AG04449 (cell line): ENCODE measurements at places on chromosomes 1 and 21.
A peak's percentile ranks its signal among the peaks of the same experiment; 100 is the strongest.

DNA sequence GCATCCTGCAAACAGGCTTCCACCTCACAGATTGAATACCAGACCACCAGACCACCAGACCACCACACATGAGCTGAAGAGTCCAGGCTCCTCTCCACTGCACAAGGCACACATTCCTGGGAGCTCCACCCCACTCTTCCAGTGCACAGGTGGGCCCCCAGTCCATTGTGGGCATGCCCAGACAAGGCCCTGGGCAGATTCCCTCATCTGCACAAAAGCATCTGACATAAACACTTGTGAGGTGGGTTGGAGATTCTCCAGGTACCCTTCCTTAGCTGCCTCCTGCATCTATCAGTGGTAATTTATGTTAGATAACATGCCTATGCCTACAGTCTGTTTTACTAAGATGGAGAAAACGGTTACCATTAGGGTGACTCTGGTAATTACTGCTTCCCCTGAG is 11.6 kb upstream of the CTBS start:
- DNase-seq: no peak

DNA sequence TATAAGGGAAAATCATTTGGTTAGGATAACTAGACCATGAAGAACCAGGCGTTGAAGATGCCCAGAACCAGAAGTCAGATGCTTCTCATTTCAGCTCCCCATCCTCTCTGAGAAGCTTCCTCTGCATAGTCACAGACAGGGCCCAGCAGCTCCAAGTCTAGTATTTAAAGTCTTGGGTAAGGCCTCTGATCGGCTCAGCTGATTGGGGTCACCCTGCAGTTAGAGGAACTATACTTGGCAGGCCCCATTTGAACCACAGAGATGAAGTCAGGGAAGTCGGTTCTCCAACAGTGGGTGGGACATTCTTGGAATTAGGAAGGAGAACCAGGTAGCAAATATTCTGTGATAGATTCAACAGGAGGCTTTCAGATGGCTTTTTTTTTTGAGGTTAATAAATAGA is 48.3 kb downstream of the SLC22A15 start:
- DNase-seq: no peak

- peak; percentile 77 for DNase-seq
Observed at GRCh38 chr1:44707112-44707881, 23.7 kb downstream of the RNU5D-1 start.

- DNase-seq: no peak
Observed at GRCh38 chr1:58214674-58215073, 331.9 kb downstream of the OMA1 start.

- DNase-seq: no peak
Observed at GRCh38 chr1:180540697-180541594, 17.8 kb upstream of the OVAAL start.

DNA sequence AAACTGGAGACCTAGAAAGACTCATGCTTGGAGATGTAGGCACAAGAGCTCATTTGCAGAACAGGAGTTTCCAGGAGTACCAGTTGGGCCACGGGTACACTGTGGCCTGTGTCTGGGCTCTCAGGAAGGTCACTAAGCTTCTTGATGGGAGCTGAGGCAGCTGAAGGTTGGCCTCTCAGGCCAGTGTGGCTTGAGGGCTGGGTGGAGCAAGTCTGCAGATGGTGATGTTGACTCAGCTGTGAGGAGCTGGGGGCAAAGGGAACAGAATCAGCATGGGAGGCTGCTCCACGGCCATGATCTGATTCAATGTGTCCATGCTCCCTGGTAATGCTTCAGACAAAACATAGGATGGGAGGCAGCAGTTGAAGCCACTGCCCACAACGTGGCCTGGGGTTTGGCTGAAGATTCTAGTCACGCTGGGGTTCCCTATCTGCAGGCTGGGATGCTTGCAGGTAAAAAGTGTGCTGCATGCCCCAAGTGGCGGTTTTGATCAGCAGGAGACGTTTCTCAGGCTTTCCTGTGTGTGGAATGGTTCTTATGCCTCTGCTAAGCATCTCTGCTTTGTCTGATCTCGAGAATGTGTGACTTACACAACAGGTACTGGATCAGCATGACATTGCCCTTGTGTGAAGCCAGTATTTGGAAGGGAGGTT is 15.4 kb upstream of the TENT5C start:
- no peak for DNase-seq

DNA sequence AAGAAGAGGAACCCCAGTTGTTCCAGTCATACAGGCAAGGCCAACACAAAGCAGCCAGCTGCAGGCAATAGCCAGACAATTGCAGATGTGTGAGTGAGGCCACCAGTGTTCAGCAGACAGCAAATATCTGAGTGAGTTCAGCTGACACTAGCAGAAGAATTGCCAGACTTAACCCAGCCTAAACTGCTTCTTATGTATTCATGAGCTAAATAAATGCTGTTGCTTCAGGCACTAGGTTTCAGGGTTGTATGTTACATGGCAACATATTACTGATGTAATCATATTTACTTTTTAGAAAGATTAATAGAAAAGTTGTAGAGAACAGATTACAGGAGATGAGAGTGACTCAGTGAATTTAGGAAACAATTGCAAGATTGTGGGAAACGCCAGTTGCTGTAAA is 129.8 kb upstream of the CHODL start:
- DNase-seq: no peak

- no peak for DNase-seq
Observed at GRCh38 chr1:61085983-61086644, 3.8 kb downstream of the NFIA start.

DNA sequence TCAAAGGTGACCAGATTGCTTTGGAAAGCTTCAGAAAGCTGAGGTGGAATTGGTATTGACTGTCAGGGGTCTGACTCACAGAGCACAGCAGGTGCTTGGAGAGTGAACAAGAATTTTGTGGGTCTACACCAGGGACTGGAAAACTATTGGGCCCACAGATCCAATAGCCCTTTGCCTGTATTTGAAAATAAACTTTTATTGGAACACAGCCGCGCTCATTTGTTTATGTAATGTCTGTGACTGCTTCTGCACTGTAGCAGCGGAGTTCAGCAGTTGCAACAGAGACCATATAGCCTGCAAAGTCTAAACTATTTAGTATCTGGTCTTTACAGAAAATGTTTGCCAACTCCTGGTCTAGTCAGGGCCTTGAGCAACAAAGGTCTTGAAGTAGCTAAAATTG is 315.6 kb downstream of the NFIA start:
- DNase-seq: no peak

- DNase-seq: no peak
Observed at GRCh38 chr1:223713546-223714420, 1.4 kb downstream of the CAPN2 start.

DNA sequence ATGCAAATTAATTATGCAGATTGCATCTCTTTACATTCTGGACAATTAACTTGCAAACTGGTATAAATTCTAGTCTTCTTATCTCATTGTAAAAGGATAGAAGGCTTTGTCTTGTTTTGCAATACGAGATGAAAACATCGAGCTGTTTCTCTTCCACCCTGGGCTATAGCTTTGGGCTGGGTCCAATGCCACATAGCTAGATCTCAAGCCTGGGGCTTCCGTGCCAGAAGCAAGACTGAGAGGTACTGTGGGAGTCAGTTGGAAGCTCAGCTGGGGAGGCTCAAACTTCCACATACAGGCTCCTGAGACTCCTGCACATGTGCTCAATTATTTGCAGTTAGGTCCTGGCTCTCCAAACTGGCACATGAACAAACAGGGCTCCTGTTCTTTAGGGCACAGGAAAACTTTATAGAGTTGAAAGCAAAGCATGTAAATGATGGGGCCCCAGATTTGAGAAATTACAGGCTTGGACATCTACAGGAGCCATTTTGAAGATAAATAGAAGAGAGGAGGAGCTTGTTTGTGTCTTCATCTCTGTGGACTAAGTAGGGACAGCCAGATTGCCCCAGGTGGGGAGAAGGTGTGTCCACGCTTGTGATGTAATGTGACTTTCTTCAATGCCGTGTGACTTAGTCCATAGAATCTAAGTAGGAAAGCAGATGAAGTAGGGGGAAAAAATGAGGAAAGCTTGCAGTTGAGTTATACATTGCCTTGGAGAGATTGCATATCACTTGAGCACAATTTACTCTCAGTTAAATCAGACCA is 65.9 kb upstream of the SIPA1L2 start:
- no peak for DNase-seq

DNA sequence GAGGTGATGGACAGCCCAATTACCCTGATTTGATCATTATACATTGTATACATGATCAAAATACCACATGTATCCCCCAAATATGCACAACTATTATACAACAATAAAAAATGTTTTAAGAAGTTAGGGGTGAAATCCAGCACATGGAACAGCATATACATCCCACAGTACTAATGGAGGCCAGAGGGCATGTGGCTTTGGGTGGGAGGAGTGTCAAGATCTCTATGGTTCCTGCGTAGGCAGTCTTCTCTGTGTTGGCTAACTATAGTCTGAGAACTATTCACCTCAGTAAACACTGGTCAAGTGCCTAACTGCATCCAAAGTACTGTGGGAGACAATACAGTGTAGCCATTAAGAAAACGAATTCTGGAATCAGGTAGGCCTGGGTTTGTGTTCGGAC is 74.1 kb downstream of the GADD45A start:
- no peak for DNase-seq

GRCh38 chr1:218164111-218164929 is 120.8 kb upstream of the RRP15 start:
- DNase-seq: no peak

DNA sequence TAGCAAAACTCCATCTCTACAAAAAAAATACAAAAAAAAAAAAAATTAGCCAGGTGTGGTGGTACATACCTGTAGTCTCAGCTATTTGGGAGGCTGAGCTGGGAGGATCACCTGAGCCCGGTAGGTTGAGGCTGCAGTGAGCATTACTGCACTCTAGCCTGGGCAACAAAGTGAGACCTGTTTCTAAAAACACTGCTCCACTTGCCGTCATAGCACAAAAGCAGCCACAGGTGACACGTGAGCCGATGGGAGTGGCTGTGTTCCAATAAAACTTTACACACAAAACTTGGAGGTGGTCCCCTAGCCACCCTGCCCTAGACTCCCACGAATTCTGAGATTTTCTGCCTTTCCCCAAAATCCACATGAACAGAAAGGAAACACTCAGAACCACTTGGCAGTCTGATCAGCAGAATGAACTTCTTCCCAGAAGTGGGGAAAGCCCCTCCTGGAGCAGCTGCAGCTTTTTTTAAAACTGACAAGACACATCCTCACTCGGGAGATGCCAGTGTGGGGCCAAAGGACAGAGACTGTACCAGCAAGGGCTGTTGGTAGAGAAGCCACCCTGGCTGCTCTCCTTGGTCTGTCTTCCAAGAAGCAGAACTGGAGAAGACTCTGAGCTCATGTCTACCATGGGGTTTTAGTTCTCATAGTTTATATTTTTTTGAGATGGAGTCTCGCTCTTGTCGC is 23.3 kb downstream of the PLEKHM2 start:
- DNase-seq: no peak

GRCh38 chr1:156525856-156526489 is 25.4 kb upstream of the MEF2D start:
- no peak for DNase-seq

GRCh38 chr1:41751804-41752513 is 166.8 kb downstream of the HIVEP3 start:
- DNase-seq: no peak

GRCh38 chr1:67784545-67785186 is 48.6 kb downstream of the GNG12 start:
- DNase-seq: no peak

DNA sequence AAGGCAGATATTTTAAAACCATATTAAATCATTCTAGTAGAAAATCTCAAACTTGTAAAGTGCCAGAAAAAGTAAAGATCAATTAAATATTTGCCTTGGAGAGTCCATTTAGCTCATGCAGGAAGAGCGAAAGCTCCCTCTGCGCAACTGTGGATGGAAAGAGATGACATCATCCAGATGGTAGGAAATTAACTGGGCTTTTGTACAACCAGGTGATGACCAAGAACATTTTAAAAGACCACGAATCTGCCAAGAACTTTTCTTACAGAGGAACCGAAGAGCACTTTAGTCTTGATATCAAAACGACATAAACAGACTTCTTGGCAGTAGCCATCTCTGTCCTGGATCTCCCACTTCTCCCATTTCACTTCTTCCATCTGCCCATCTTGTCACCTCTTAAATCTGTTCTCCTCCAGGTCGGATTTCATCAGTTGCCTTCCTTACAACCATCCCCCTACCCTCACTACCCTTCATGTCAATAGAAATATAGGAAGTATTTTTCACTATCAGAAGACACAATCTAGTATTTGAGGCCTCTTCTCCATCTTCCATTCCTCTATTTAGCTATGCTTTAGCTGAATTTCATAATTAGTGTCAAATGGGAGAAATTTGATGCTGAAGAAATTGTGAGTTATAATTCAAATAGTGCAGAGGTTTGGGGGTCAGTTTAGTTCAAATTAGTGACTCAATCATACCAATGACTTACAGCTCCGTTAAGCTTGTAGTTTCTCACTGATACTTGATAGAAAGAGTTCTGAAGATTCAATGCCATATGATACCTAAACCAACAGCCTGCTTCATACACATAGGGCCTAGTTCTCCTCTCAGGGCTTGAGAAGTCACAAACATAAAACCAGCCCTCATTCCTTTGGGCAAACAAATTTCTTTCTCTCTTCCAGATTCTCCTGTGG is 22.0 kb upstream of the DNASE2B start:
- DNase-seq: no peak

DNA sequence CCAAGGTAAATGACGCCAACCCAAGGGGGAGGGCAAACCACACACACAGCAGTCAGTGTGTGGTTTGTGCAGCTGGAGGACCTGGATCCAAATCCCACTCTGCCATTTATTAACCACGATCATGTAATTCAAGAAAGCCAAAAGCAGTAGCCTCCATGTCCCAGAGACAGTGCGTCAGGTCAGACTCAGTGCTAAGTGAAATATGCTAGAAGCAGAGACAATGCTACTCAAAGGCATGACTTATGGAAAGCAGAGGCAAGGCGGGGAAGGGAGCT is 13.6 kb downstream of the TTC39A start:
- no peak for DNase-seq

DNA sequence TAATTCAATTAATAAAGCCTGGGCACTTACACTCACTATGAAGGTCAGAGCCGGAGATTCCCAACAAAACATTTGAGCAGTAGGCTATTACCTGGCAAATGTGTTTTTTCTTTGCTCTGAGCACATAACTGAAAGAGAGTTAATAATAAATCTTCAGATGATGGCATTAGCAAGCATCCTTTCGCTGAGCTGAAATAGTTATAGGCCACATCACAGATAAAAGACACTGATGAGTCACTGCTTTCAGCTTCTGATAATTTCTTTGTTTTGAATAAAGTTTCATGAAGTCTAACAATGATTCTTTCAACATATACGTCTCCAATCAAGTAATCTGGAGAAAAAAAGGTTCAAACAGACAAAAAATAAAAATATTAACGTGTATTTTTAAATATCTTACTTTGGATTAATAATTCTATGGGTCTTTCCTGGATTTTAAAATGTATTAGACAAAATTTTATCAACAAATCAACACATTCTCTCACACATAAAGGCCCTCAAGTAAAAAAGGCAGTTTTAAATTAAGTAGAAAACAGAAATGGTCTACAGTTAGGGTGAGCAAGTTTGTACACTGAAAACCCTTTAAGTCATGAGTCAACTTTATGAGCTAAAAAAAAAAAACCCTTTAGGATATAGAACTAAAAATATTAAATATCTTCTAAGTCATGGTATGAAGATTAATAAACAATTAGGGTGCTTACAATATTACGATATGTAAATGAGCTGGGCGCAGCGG is 33.1 kb downstream of the LTN1 start:
- DNase-seq: no peak
